ENCODE measurements at places on chromosomes 1 and 21.
A peak's percentile ranks its signal among the peaks of the same experiment; 100 is the strongest.

- no peak for DNase-seq
Observed at GRCh38 chr1:28173151-28173979, 3.1 kb downstream of the PTAFR start.

GRCh38 chr1:3237570-3237969 is 168.6 kb downstream of the PRDM16 start:
- no peak for DNase-seq

GRCh38 chr1:155608888-155609225 is 1.2 kb upstream of the MSTO1 start:
- DNase-seq, result no peak

DNA sequence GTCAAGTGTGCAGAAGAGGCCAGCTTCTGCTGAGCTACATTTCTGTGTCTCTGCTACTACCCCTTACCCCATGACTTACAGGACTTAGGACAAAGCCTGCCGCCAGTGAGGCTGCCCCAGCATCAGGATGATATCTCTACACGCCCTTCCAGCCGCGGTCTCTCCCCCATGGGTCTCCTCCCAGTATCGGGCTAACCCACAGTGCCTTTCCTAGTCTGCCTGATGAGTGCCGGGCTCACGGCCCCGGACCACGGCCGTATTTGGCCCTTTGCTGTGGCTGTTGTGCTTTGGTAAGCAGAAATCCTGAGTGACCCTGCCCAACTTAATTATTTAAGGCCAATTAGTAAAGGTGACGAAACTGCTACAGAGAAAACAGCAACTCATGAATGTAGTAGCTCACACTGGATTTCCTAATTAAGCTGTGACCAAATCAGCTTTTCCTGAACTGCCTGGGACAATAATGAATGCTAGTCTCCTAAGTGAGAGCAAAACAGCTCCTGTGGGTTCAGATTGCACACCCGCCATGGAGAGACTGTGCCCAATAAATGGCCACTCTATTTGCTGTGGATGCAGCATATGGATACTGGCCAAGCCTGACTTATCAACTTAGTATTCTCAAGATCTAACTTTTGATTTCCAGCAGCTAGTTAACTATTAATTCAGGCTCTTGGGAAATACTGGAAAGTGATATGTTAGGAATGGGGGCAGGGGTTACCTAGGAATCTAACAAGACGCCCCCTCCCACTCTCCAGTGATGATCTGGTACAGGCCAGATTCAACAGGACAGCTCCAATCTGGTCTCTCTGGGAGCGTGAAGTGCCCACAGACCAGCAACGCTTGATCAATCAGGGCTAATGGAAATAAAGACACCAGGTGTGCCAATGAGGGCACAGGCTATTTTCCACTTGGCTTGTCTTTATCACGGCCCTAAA is 123.3 kb upstream of the IFFO2 start:
- no peak for DNase-seq

- DNase-seq, result no peak
Observed at GRCh38 chr1:109838838-109839240, 71.8 kb upstream of the CSF1 start.

DNA sequence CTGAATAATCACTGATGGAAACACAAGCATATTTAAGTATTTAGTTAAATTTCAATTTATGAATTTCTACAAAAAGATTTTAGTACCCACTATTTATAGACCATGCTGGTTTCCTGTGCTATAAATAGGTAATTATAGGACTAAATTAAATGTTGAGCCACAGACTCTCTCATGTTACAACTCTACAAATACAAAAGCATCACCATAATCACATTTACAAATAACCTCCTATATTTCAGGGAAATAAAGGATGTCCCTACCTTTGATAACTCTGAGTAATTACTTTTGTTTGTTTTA is 32.6 kb upstream of the CCDC190 start:
- DNase-seq, result no peak

GRCh38 chr1:54927472-54928240 is 40.7 kb upstream of the DHCR24 start:
- DNase-seq, result peak; percentile 41

GRCh38 chr21:15152591-15152990 is 87.8 kb upstream of the NRIP1 start:
- DNase-seq, result no peak

GRCh38 chr1:100009458-100009857 is 39.7 kb downstream of the SLC35A3 start:
- no peak for DNase-seq

GRCh38 chr1:39110882-39111281 is 84.7 kb downstream of the NDUFS5 start:
- peak; percentile 61 for DNase-seq

GRCh38 chr1:65658122-65658521 is 134.6 kb upstream of the PDE4B start:
- peak; percentile 14 for DNase-seq

DNA sequence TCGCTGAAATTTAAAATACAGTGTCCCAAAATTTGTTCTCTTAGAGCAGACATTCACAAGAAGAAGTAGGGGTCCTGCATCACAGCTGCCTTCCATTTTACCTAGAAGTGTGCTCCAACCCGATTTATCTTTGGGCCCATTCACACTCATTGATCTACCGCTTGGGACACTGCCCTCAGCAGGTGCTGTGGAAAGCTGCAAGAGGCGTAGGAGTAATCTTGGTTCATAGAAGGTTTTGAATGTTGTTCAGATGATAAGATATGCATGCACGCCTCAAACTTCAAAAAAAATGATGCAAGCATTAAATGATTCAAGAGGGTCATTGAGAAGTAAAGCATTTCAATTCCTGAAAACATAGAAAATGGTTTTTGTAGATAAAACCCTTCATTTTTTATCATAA is 18.6 kb upstream of the C1orf105 start:
- no peak for DNase-seq

DNA sequence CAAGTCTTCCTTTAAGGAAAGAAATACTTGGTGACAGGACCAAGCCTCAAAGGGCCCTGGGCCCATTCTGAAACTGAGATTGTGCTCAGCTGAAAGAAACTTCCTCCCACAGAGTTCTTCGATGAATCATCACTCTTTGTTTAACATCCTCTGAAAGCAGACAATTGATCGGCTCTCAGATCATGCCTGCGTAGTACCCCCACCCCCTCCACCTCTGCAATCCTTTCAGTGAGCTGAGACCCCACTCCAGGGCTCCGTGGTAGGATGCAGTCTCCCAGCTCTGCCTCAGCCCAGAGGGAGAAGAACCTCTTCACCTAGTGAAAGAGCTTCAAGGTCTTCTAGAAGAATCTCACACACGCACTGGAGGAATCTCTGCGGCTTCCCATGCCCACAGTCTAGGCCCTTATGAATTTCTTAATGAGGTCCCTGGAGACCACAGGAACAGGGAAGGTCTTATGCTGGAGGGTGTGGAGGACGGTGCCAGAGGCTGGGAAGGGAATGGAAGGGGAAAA is 104.9 kb upstream of the SOD1 start:
- DNase-seq, result no peak

DNA sequence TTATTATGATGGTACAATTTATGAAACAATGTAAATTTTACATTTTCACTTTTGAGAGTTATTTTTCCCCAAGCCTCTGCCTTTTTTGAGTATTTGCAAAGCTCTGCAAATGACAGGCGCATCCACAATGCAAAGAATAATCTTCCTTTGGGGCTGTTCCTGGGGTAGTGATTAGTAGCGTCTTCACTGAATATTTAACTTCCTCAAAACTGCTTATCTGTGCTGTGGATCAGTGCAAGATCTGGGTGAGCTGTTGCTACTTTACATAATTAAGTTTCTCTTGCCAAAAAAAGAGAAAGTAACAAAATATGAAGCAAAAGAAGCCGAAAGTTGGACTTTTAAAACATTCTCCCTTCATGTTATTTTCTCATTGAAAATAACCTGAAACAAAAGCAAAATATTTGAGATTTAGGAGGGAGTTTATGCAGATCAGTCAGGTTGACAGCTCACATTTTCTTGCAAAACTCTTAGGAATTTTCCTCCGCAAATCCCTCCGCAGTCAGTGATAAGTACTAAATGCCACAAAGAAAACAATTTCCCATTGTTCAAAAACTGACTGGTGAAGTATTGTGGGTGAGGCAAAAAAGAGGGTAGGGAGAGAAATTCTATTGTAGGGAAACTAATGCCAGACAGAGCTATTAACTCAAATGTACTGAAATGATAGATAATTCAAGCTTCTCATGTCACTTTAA is 276.4 kb upstream of the B3GALT2 start:
- DNase-seq, result no peak

GRCh38 chr1:161771973-161772372 is 5.9 kb downstream of the ATF6 start:
- no peak for DNase-seq

GRCh38 chr1:192986110-192986747 is 72.9 kb downstream of the UCHL5 start:
- DNase-seq, result no peak

- DNase-seq, result no peak
Observed at GRCh38 chr1:100300691-100301090, 34.7 kb downstream of the RTCA start.

- peak; percentile 90 for DNase-seq
Observed at GRCh38 chr1:21869620-21870121, 57.6 kb downstream of the LDLRAD2 start.

GRCh38 chr1:176720838-176721237 is 257.9 kb downstream of the PAPPA2 start:
- DNase-seq, result no peak
